ENCODE measurements at places on chromosomes 2 and 18.

- DNase-seq, result no peak
- no peak overlapping the region for H3K4me3 ChIP-seq
These were observed 45.9 kb downstream of the ST6GAL2 start for GRCh38 chr2:106839849-106840595.

- no peaks in the 10 kb centered on the region for H3K27me3 ChIP-seq
- no peak for DNase-seq
- no peak overlapping the region for H3K27ac ChIP-seq
- H3K4me3 ChIP-seq, result no peak overlapping the region
These were observed 128.3 kb downstream of the PRPF40A start for GRCh38 chr2:152588998-152589397.

DNA sequence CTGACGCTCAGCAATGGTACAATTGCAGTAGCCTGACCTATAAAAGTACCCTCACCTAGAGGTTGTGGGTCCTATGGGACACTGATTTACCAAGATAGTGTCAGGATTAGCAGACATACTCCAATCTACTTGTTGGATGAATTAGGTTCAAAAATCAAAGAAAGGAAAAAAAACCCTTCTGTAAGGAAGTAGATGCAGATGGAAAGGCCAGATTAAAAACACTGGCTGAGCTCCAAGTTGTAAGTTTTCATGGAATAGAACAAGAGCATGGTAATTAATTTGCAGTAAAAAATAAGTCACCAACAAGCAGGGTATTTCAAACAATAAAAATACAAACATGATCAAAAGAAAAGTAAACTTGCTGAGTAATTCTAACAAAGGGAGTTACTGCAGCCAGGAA, 26.4 kb downstream of the IDH1 start:
- H3K27me3 ChIP-seq, result no peaks in the 10 kb centered on the region
- H3K36me3 ChIP-seq, result peaks cover 1% of the 10 kb centered on the region
- DNase-seq, result no peak
- no peak overlapping the region for H3K27ac ChIP-seq
- H3K4me3 ChIP-seq, result no peak overlapping the region

DNA sequence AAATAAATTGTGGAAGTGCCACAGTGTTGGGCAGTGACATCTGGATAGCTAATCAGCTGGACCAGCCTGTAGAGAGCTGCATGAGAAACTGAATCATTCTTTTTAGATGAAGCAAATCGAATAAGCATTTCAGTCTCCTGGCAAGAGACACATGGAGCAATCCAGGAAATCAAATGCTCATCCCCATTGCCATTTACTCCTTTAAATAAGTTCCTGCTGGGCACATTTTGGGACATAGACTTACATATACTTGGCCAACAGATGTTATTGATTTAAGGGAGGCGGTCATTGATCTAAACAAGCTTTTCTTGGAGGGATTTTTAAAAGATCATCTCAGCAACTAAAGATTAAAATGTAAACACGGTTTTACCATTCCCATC, 307.1 kb downstream of the STK39 start:
- DNase-seq, result no peak
- peaks cover 4% of the 10 kb centered on the region for H3K27me3 ChIP-seq
- H3K27ac ChIP-seq, result no peak overlapping the region
- no peaks in the 10 kb centered on the region for H3K4me1 ChIP-seq

- H3K4me3 ChIP-seq, result no peak overlapping the region
- H3K4me1 ChIP-seq, result peaks cover 9% of the 10 kb centered on the region
- no peaks in the 10 kb centered on the region for H3K27me3 ChIP-seq
These were observed 30.8 kb upstream of the CCL20 start for GRCh38 chr2:227782804-227783203.
